ENCODE measurements at places on chromosomes 5 and 9. TPM values are rescaled to one million over a fixed set of nuclear protein-coding genes. Genes with fewer than 3 reads are reported as not detected.

DNA sequence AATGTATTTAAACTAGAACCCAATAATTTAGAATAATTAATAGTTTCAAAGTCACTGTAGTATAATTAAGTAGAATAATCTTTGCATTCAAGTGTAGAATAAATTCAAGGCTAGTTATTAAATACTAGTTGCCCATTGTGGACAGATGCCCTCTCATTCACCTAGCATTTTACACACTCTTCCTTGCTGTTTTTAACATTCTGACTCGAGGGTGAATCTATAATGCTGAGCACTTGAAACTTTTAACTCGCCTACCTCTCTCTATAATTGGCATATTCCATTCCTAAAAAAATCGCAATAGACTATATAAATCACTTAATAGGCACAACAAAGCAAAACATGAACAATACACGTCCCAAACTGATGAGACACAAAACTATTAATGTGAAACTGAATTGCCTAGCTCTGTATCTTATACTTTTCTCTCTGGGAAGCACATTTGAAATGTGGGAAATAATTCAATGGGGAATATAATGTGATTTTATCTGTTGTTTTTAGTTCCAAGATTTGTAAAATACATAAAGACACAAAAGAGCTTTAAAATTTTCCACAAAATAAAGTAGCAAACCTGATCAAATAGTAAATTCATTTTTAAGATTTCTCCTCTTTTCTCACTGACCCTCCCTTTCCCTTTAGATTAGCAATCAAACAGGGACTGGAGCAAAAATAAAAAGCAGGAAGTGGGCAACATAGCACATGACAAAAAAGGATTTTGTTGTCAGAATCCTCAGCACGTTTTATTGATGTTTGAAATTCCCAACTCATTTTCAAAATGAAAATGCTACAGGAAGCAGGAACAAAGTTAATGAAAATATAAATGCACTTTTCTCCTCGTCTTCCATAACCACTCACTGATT lies 295.6 kb downstream of the PDE4D start:
- peak overlapping the region; percentile 28 for H3K4me3 ChIP-seq
- H3K27me3 ChIP-seq: no peaks in the 10 kb centered on the region
- no peaks in the 10 kb centered on the region for H3K36me3 ChIP-seq
- peaks cover 33% of the 10 kb centered on the region for H3K4me1 ChIP-seq
- peak overlapping the region; percentile 65 for H3K27ac ChIP-seq

DNA sequence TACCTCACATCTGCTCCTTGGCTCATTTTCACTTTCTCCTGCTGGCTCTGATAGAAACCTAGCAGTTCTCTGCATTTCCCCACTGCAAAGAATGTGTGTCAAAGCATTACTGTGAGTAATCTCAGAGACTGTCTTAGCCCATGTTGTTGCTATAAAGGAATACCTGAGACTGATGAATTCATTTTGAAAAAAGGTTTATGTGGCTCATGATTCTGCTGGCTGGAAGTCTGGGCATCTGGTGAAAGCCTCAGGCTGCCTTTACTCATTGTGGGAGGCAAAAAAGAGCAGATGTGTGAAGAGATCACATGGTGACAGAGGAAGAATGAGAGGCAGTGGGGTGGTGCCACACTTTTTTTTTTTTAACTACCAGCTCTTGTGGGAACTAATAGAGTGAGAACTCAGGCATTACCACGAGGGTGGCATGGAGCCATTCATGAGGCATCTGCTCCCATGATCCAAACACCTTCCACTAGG lies 191.6 kb upstream of the CTNND2 start:
- H3K36me3 ChIP-seq: no peaks in the 10 kb centered on the region
- no peak overlapping the region for H3K4me3 ChIP-seq
- H3K27ac ChIP-seq: no peak overlapping the region
- H3K27me3 ChIP-seq: no peaks in the 10 kb centered on the region
- no peaks in the 10 kb centered on the region for H3K4me1 ChIP-seq

MUSK gene
- 15.4 TPM for total RNA-seq

GRCh38 chr9:16866587-16866986 lies 3.9 kb downstream of the BNC2 start:
- H3K27ac ChIP-seq: no peak overlapping the region
- no peak overlapping the region for H3K4me3 ChIP-seq
- H3K4me1 ChIP-seq: peaks cover 31% of the 10 kb centered on the region
- H3K36me3 ChIP-seq: no peaks in the 10 kb centered on the region
- H3K27me3 ChIP-seq: peaks cover 17% of the 10 kb centered on the region

B4GALT7 gene
- total RNA-seq: 17.1 TPM

ZFP62 gene
- 16.5 TPM for total RNA-seq

GRCh38 chr9:113516840-113517577 lies 53.5 kb downstream of the RGS3 start:
- no peaks in the 10 kb centered on the region for H3K27me3 ChIP-seq
- peaks cover 41% of the 10 kb centered on the region for H3K4me1 ChIP-seq
- no peak overlapping the region for H3K4me3 ChIP-seq

DNA sequence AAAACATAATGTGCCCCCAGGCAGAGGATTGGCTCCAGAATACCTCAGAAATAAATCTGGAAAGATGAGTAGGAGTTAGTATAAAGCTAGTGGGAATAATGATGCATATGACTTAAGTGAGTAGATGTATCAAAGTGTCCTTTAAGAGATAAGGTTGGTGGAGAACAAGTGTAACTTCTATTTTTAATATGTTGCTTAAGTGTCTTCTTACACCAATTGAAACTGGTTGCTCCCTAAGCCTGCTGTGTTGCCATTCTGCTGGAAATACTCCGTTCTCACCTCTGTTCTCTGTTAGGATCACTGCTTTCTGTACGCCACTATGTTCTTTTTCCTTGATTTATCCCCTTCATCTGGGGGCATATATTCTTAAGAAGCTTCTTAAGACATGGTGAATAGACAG lies 286.4 kb downstream of the TMEM232 start:
- H3K4me3 ChIP-seq: no peak overlapping the region
- no peaks in the 10 kb centered on the region for H3K36me3 ChIP-seq
- no peaks in the 10 kb centered on the region for H3K27me3 ChIP-seq
- DNase-seq: no peak
- H3K27ac ChIP-seq: no peak overlapping the region

EFNA5 gene
- 45.1 TPM for total RNA-seq

DNA sequence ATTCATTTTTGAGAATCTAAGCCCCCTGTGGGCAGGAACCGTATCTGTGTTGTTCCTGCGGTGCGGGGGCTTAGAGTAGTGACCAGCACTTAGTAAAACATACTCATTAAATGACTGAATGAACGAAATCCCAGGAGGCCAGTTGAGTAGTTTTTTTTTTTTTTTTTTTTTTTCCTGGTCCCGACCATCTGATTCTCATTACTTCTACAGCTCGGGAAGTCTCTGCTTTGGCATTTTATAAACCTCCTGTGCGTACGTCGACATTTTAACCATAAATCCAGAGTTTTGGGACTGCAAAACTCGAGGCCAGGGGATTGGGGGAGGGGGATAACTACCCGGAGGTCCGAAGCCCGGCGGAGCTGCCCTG lies 31.5 kb upstream of the SPRY4 start:
- peaks cover 6% of the 10 kb centered on the region for H3K4me1 ChIP-seq
- DNase-seq: no peak
- H3K36me3 ChIP-seq: no peaks in the 10 kb centered on the region
- H3K4me3 ChIP-seq: peak overlapping the region; percentile 70
- no peaks in the 10 kb centered on the region for H3K27me3 ChIP-seq
- H3K27ac ChIP-seq: peak overlapping the region; percentile 97

DNA sequence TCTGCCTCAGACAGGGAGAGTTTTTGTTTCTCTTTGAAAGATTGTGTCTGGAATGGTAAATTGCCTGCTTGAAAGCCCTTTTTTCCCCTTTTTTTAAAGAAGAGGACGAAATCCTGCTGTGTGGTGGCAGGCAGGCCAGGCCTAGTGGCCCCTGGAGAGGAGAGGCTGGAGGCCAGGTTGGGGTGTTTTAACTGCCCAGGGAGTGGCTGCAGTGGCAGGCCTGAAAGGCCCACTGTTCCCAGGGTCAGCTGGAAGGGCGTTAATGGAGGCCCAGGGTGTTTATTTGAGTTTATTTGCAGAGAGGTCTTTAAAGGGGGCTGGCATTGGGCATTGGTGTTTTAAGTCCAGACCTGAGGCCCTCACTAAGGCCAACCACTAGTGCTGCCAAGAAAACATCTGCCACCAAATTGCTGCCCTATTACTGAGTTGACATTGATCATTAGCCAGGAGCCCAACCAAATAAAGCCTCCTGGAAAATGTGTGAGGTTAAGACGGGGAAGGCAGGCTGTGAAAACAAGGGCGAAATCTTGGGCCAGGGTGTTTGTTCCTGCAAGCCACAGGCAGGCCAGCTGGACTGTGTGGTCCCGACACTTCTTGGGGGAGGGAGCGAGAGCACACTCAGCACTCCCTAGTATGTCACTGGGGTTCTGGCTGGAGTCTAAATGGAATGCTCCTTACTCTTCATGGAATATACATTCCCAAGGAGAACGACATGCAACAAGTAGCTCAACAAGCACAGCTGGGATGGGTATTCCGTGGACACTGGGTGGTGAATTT lies 5.0 kb downstream of the JADE2 start:
- peak overlapping the region; percentile 99 for H3K27ac ChIP-seq
- peaks cover 74% of the 10 kb centered on the region for H3K4me1 ChIP-seq
- H3K4me3 ChIP-seq: no peak overlapping the region
- peak; percentile 56 for DNase-seq
- H3K27me3 ChIP-seq: no peaks in the 10 kb centered on the region
- peaks cover 11% of the 10 kb centered on the region for H3K36me3 ChIP-seq

- no peak overlapping the region for H3K27ac ChIP-seq
- no peaks in the 10 kb centered on the region for H3K4me1 ChIP-seq
- H3K4me3 ChIP-seq: no peak overlapping the region
- no peaks in the 10 kb centered on the region for H3K27me3 ChIP-seq
- no peaks in the 10 kb centered on the region for H3K36me3 ChIP-seq
Measured at GRCh38 chr5:91910247-91910646, 527.1 kb upstream of the ARRDC3 start.

DNA sequence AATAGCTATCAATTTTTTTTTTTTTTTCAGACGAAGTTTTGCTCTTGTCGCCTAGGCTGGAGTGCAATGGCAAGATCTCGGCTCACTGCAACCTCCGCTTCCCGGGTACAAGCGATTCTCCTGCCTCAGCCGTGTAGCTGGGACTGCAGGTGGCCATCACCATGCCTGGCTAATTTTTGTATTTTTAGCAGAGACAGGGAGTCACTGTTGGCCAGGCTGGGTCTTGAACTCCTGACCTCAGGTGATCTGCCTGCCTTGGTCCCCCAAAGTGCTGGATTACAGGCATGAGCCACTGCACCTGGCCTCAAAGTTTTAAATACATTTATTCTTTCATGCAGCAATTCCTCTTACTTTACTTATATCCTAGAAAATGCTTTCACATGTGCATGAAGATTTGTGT lies 17.6 kb downstream of the TRIM14 start:
- peak overlapping the region; percentile 58 for H3K27ac ChIP-seq
- no peaks in the 10 kb centered on the region for H3K27me3 ChIP-seq
- no peak for DNase-seq
- H3K4me3 ChIP-seq: no peak overlapping the region
- peaks cover 6% of the 10 kb centered on the region for H3K4me1 ChIP-seq

GRCh38 chr9:134951461-134951860 lies 33.7 kb upstream of the FCN1 start:
- H3K27me3 ChIP-seq: peaks cover 5% of the 10 kb centered on the region
- H3K27ac ChIP-seq: no peak overlapping the region
- DNase-seq: no peak
- no peak overlapping the region for H3K4me3 ChIP-seq

QRFP gene
- not detected for total RNA-seq

EGFLAM gene
- total RNA-seq: not detected

- no peak for DNase-seq
- H3K4me1 ChIP-seq: no peaks in the 10 kb centered on the region
- H3K27ac ChIP-seq: no peak overlapping the region
- H3K36me3 ChIP-seq: no peaks in the 10 kb centered on the region
- H3K27me3 ChIP-seq: no peaks in the 10 kb centered on the region
Measured at GRCh38 chr5:101084353-101084752, 181.3 kb upstream of the ST8SIA4 start.

DNA sequence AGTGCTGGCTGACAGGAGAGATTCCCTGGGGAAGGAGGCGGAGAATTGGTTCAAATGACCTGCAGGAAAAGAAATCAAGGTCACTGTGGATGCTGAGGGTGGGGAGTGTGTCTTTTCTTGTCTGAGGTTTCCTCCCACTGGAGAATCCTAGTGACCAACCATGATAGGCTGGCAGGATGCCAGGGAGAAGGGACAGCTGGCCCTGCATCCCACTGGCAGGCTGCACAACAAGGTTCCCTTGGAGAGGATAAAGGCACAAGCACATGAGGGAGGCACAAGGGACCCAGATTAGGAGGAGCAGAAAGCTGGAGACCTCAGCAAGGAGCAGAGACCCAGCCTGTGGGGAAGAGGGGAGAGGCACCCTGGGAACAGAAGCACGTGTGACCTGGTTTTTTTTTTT lies 11.4 kb upstream of the ZDHHC12 start:
- peaks cover 84% of the 10 kb centered on the region for H3K36me3 ChIP-seq
- H3K4me3 ChIP-seq: no peak overlapping the region
- DNase-seq: no peak
- H3K27me3 ChIP-seq: no peaks in the 10 kb centered on the region

SGCD gene
- total RNA-seq: 0.58 TPM

GRCh38 chr9:97536480-97536879 lies 35.0 kb downstream of the TMOD1 start:
- no peak overlapping the region for H3K27ac ChIP-seq
- H3K4me3 ChIP-seq: no peak overlapping the region
- H3K4me1 ChIP-seq: peaks cover 9% of the 10 kb centered on the region
- H3K36me3 ChIP-seq: no peaks in the 10 kb centered on the region
- H3K27me3 ChIP-seq: no peaks in the 10 kb centered on the region

ACTBL2 gene
- not detected for total RNA-seq

DNA sequence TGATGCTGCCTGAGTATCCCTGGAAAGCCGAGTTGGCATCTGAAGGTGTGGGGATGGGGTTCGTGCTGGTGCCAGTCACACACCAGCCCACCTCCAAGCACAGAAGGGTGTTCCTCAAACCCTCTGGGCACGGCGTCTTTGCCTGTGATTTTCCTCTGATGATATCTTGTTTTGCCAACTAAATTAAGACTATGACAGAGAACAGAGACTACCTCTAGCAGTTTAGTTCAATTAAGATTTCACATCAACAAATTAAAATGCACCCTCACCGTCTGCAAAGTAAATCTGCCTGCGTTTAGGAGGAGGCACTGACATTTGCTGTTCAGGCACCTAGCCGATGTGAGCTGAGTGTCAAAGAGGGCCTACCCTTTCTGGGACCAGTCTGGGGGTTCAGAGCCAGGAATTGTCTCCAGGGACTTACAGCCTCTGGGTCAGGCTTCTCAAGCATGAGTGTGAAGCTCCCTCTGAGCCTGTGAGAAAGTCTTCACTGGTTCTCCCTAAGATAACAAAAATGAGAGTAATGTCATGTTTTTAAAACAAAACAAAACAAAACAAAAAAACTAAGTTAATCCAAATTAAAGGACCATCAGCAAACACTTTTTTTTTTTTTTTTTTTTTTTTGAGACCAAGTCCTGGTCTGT lies 55.4 kb upstream of the CTNNA1 start:
- H3K4me3 ChIP-seq: no peak overlapping the region
- H3K27me3 ChIP-seq: no peaks in the 10 kb centered on the region
- H3K4me1 ChIP-seq: no peaks in the 10 kb centered on the region
- H3K36me3 ChIP-seq: no peaks in the 10 kb centered on the region
- DNase-seq: no peak
